ENCODE measurements at places on chromosomes 16 and 17. TPM values are rescaled to one million over a fixed set of nuclear protein-coding genes. Genes with fewer than 3 reads are reported as not detected.
A peak's percentile ranks its signal among the peaks of the same experiment; 100 is the strongest.

SMIM36 gene
- not detected for total RNA-seq

ITGA2B gene
- total RNA-seq: 0.86 TPM

KRTAP17-1 gene
- total RNA-seq: not detected

DNA sequence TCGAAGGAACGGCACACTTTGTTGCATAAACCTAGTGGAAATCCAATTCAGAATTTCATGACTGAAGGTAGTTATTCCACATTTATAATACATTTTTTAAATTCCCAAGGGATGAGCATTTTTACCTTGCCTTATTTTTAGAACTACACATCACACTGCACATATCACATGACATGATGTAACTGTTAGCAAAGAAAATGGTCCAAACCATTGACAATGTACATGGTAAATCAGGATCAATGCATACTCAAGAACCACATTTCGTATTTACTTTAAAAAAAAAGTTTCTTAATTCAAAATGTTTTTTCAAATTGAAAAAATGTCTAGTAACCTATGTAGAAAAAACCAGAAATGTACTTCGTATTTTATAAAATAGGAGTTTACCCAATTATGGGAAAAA is 2.5 kb downstream of the KANSL1 start:
- no peak for DNase-seq

DNA sequence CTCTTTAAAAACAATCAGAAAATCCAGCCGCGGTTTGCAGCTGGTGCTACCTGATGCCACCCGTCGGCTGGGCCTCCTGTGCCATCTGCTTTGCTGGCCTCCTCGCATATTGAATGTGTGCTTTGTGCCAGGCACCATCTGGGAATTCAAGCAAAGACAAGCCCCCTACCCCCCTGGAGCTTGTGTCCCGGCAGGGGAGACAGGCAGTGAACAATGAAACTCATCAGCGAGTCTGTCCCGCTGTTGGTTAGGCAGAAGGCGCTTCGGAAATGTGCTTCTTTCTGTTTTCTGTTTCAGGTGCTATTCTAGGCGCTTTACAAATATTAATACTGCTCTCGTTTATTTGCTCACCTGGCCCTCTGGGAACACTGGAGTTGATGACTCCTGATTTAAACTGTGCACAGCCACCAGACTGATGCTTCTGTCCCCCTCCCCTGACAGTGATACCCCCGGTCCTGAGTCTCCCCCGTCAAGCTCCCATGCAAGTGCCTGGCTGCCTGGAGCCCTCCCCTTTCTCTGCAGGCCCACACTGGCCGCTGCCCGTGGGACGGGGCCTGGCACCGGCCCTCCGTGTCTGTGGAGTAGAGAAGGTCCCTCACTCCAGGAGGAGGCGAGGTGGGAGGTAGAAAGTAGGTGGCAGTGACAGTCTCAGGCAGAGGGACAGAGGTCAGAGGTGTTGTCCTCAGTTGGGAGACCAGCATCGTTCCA is 126.1 kb upstream of the PLCG2 start:
- no peak for DNase-seq

LITAFD gene
- total RNA-seq: not detected

DNA sequence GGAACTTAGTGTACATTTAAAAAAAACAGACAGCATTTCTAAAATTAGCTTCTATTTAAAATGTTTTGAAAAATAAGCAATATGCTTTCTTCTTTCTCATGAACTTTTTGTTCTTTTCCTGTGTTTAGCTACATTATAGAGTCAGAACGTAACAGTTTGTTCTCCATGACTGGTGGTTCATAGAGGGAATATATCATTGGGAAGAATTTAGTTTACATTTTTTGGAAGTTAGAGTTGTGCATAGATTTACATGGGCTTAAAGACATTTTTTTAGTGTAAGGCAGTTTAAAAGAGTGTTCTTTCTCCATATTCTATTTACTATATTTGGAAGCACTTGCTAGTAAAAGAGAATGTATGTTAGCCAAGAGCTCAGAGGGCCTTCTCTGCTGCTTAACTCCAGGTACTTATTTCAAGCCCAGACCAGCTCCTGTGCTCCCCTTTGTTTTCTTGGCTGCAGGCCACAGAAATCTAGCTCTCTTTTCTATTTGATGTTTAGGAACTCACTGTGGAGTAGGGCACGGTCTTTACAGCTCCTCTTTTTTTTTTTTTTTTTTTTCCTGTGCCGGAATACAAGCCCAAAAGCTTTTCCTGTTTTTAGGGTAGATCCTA is 20.2 kb downstream of the AP2B1 start:
- no peak for DNase-seq

GRCh38 chr16:2436110-2436509 is 6.9 kb downstream of the CCNF start:
- DNase-seq: no peak

DNA sequence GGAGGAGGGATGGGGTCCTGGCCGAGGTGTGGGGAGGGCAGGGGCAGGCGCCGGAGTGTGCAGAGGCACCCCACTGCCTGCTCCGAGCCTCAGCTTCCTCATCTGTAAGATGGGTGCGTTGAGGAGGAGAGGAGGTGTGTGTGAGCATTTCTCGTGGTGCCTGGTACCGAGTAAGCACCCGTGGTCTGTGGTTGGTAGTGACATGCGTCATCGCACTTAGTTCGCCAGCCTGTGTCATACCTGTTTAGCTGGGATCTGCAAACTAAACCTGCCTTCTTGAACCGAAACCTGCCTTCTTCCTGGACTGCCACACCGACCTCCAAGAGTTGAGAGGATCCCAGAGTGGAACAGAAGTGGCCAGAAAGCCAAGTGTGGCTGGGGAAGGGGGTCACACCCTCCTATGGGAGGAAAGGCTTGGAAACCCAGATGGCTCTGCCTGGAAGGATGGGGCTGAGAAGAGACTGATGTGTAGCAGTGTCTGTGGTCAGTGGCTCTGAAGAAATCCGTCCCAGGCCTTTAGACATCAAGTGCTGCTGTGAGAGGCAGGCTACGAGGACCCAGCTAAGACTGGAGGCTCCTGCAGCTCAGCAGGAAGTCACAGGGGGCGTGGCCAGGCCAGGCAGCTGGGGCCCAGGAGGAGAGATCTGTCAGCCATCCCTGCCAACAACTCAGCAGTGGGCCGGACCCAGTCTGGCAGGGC is 162.6 kb upstream of the PLCG2 start:
- peak; percentile 41 for DNase-seq

DNA sequence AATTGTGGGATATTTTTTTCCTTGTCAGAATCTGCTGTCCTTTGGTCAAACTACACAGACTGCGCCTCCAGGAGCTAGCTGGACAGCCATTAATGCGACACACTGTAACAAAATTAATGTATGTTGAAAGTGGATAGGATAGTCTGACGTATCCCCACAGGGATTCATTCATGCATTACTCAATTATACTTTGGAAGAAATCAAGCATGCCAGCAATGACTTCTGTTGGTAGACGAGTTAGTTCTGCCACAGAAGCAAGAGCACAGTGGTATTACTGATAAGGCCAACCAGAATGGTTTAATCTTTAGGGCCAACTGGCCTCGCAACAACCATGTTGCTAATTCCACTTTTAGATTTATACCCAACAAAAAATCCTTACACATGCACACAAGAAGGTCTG is 106.4 kb upstream of the TOB1 start:
- no peak for DNase-seq

GRCh38 chr16:4110065-4110464 is 6.2 kb downstream of the ADCY9 start:
- no peak for DNase-seq

DNA sequence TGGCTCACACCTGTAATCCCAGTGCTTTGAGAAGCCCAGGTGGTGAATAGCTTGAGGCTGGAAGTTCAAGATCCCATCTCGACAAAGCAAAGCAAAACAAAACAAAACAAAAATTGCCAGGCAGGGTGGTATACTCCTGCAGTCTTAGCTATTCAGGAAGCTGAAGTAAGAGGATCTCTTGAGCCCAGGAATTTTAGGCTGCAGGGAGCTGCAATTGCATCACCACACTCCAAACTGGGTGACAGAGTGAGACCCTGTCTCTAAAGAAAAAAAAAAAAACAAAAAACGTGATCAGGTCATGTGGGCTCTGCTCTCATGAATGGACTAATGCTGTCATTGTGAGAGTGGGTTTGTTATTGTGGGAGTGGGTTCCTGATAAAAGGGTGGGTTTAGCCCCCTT is 409.1 kb downstream of the NPIPA7 start:
- DNase-seq: no peak

GRCh38 chr17:47220531-47220999 is 11.4 kb downstream of the MYL4 start:
- DNase-seq: no peak

CCL5 gene
- 84.3 TPM for total RNA-seq

DNA sequence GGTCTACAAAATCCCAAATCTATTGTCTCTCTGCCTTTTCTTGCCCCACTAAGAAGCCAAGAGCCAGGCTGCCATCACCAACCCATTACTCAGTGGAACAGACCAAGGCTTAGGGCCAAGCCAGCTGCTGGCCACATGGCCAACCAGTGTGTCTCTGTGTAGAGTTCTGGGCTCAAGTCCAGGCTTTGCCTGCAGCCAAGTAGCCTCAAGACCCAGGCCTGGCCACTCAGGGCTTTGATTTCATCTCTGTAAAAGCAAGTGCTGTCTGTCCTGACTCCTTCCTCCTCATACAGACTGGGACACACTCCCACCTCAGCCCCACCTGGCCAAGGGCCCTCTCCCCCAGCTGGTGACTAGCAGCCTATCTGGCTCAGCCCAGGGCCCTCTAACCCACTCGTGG is 14.6 kb downstream of the SREBF1 start:
- no peak for DNase-seq

- no peak for DNase-seq
Observed at GRCh38 chr17:1769822-1770477, 8.1 kb downstream of the SERPINF1 start.

UBE2G1 gene
- total RNA-seq: 57.2 TPM

CDH5 gene
- not detected for total RNA-seq

DNA sequence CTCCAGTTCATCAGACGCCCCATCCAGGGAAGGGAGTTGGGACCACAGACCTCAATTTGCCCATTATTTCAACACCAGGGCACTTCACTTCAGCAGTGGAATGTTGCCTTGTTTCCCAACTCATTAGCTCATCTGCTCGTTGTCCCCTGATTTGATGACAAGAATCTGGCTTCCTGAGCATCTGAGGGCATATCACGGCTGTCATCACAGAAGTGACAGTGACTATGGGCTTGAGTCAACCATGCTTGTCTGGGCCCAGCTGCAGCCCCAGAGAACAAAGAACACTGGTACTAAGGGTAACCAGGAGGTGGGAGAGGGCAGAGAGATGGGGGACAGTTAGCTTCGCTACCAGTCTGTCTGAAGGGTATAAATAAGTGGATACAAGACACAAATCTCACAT is 266.0 kb upstream of the SDK2 start:
- DNase-seq: no peak

MGAT5B gene
- 2.0 TPM for total RNA-seq

DNA sequence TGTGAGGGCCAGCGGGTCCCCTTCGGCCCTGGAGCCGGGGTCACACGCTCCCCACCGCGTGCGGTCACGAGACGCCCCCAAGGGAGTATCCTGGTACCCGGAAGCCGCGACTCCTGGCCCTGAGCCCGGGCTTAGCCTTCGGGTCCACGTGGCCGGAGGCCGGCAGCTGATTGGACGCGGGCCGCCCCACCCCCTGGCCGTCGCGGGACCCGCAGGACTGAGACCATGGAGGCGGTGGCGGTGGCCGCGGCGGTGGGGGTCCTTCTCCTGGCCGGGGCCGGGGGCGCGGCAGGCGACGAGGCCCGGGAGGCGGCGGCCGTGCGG is at the start of gene NAGLU:
Gene NAGLU (plus strand): TSS at position 194 of the 324 bp plus-strand sequence. CDS start 32 bp downstream, at position 226.
- peak; percentile 80 for DNase-seq
